ENCODE measurements at places on chromosomes 1 and 21. TPM values are rescaled to one million over a fixed set of nuclear protein-coding genes. Genes with fewer than 3 reads are reported as not detected.

- H3K27me3 ChIP-seq, result peaks cover 2% of the 10 kb centered on the region
- H3K27ac ChIP-seq, result no peak overlapping the region
- H3K36me3 ChIP-seq, result peaks cover 2% of the 10 kb centered on the region
- H3K4me1 ChIP-seq, result peaks cover 13% of the 10 kb centered on the region
- DNase-seq, result no peak
Measured at GRCh38 chr21:38206646-38207045, 50.1 kb upstream of the KCNJ15 start.

GRCh38 chr1:234549447-234550021, 60.4 kb downstream of the IRF2BP2 start:
- no peak overlapping the region for H3K4me3 ChIP-seq
- H3K36me3 ChIP-seq, result no peaks in the 10 kb centered on the region
- peaks cover 23% of the 10 kb centered on the region for H3K4me1 ChIP-seq
- DNase-seq, result no peak
- H3K27ac ChIP-seq, result no peak overlapping the region
- no peaks in the 10 kb centered on the region for H3K27me3 ChIP-seq

- H3K36me3 ChIP-seq, result peaks cover 2% of the 10 kb centered on the region
- peaks cover 70% of the 10 kb centered on the region for H3K27me3 ChIP-seq
- H3K4me1 ChIP-seq, result peaks cover 12% of the 10 kb centered on the region
- no peak for DNase-seq
- H3K4me3 ChIP-seq, result no peak overlapping the region
- H3K27ac ChIP-seq, result no peak overlapping the region
Measured at GRCh38 chr1:46449223-46450159, 40.1 kb upstream of the DMBX1 start.

- peaks cover 66% of the 10 kb centered on the region for H3K4me1 ChIP-seq
- no peak overlapping the region for H3K4me3 ChIP-seq
- H3K27ac ChIP-seq, result no peak overlapping the region
Measured at GRCh38 chr1:93620172-93620840, 61.3 kb downstream of the BCAR3 start.

Gene GJA9
- not detected for total RNA-seq

Gene MEF2D
- total RNA-seq, result 64.7 TPM
